CD4-positive, alpha-beta memory T cell (primary cell): ENCODE measurements at places on chromosomes 6 and 20.
A peak's percentile ranks its signal among the peaks of the same experiment; 100 is the strongest.

- DNase-seq = no peak
Measured at GRCh38 chr6:42103753-42104094, 38.7 kb downstream of the C6orf132 start.

DNA sequence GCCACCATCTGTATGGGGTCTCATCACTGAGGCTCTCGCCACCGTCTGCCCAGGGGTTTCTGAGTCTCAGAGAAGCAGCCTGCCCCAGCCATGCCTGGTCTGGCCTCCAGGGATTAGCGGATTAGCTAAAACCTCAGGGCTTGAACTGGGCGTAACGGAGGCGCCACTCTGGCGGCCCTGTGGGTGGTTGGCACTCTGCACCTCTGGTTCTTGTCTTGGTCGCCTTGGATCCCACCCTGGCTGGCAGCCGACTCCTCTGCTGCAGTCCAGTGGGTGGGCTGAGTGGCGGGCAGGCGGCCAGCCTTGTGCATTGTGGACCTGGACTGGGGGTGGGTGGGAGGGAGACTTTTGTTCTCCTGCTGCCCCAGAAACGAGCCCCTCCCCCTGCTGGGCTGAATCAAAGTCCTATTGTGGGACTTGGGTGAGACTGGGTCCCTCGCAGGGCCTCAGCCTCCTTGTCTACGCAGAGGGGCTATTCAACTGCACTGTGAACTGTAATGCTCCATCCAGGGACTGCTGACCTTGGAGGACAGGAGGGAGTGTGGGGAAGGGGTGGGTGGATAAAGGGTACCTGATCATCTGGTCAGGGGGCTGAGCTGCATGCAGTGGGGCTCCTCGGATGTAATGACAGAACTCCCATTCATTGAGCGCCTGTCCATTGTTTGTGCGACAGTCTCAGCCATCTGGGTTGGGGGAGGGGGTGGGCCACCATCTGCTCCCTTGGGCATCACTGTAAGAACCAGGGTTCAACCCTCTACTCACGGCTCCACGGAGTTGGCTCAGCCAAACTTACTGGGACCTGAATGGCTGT, 23.9 kb downstream of the SUN5 start:
- DNase-seq = no peak

DNA sequence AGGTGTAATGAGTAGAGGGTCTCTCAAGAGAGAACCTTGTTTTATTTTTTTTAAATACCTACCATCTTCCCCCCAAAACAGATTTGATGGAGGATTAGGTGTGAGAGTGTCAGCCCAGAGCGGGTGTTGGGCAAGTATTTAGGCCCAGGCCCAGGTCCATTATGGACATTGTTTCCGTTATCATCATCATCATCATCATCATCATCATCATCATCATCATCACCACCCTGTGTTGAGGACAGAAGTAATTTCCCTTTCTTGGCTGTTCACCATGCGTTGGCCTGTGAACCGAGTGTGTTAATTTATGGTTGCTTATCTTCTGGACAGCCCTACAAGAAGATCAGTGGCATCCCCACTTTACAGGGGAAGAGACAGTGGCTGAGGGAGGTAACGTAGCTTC, 28.6 kb downstream of the PSMF1 start:
- no peak for DNase-seq

DNA sequence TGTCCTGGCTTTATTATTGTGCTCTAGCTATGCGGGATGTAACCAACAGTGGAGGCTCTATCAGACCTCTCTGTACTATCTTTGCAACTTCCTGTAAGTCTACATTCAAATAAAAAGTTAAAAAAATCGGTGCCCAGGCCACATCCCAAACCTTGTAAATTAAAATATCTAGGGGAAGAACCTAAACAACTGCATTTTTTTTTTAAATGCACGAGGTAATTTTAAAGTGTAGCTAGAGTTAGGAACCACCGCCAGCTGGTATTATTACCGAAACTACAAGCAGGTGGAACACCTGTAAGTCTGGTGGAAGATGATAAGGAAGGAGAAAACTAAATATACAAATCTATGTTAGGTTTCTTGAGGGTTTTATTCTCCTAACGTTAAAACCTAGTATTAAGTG, 34.5 kb upstream of the ID4 start:
- DNase-seq = no peak

DNA sequence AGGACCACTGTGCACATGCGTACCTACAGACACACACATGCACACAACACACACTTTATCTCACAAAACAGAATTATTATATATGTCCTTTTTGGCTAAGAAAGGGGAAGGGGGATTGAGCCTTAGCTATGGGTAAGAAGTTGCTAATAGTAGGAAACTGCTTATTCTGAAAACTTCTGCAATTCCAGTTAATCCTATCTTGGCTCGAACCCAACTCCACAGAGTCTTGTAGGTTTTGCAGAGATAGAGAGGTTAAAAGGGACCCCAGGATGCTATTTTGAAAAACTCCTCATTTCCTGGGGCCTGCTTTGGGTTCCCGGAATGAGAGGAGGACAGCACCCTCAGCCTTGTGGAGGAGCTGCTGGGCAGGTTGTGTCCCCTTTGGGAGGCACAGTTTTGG, 233.8 kb downstream of the CLIC5 start:
- no peak for DNase-seq

GRCh38 chr6:96755096-96755495, 82.2 kb downstream of the GPR63 start:
- no peak for DNase-seq

DNA sequence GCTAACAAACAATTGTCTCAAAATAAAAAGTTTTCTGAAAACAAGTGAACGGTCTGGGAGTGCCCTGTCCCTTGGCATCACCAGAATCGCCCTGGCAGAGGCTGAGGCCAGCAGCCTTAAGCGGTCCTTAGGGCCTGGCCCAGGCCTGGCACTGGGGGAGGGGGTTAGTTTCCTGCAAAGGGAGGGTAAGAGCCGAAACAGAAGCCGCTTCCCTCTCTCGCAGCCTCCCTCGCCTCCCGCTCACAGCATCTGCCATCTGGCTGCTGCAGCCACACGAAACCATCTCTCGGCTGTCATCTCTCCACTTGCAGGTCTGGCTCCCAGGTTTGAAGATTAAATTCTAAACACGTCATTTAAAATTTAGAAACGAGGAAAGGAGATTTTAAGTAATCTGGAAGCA, 31.5 kb downstream of the PMEPA1 start:
- DNase-seq = no peak

GRCh38 chr6:156026486-156027247, 571.0 kb upstream of the NOX3 start:
- no peak for DNase-seq

DNA sequence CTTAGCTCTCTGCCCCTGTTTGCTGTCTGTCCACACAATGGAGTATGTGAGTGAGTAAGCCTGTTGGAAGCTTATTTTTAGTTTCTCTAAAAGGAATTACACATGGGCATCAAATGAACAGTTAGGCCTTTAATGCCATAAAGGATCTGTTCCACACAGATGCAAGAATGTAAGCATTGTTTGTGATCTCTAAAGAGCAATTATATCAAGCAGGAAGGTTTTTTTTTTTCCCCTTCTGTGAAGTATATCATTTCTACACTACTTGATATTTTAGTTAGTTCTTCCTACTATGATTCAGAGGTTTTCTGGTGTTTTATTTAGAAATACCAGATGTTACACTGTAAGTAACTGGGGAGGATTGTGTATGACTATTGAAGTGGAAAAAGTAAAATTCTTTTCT, 627.5 kb downstream of the COL12A1 start:
- no peak for DNase-seq

DNA sequence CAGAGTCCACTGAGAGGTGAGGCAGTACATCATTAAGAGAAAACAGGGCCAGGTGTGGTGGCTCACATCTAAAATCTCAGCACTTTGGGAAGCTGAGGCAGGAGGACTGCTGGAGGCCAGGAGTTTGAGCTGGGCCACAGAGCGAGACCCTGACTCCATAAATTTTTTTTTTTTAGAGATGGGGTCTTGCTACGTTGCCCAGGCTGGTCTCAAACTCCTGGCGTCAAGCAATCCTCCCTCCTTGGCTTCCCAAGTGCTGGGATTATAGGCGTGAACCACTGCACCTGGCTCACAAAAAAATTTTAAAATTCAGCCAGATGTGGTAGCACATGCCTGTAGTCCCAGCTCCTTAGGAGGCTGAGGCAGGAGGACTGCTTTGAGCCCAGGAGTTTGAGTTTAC, 17.3 kb downstream of the PPIL1 start:
- no peak for DNase-seq

- DNase-seq = no peak
Measured at GRCh38 chr6:69487688-69488087, 309.1 kb downstream of the LMBRD1 start.

DNA sequence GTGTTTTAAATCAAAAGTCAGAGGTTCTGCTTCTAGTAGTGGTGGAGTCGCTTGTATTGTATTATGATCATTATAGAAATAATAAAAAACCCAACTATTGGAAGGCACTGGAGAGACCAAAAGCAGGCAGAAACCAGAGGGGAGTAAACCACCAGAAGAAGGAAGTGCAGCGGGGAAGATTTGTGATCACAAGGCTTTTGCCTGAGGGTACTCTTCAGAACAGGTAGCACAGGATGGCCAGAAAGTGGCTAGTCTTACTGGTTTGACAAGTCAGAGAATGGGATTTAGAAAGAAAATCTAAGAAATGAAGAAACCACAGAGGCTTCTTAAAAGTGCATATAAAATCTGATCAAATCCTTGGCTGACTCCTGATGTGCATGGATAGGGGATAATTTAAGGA, 24.0 kb downstream of the MAPK13 start:
- DNase-seq = no peak

GRCh38 chr6:55227862-55228261, 53.5 kb downstream of the HCRTR2 start:
- no peak for DNase-seq

GRCh38 chr6:3561725-3562124, 104.9 kb upstream of the SLC22A23 start:
- no peak for DNase-seq

DNA sequence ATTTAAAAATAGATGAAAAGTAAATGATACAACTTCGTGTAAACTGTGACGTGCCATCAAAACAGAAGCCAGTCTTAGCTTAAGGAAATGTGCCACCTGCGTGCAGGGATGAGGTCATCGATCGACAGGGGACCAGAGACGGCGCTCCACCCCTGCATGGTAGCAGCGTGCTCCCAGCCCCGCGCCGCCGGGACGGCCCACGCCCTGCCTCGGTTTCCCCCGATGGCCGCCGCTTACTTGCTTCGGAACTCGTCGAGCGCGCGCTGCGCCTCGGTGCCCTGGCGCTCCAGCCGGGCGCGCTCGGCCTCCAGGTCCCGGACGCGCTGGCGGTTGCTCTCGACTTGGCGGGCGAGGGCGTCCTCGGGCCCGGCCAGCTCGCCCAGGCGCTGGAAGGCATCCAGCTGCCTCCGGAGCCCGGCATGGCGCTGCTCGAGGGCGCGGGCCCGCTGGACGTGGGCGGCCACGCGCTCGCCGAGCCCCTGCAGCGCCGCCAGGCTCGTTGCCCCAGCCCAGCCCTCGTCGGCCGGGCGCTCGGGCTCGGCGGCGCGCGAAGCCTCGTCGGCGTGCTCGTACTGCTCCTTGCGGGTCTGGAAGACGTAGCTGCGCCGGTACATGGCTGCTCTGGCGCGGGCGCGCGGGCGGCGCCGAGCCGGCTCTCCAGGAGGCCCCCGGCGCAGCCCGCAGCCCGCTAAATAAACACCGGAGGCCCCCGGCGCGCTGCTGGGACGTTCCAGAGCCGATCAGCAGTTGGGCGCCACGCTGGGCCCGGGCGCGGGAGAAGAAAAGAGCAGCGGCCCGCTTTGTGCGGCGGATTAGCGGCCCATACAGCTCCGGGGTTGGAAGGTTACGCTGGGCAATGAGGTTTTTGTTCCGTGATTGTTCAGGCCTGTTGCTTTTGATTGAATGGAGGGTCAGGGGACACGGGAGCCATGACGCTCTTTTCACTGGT, at the start of gene BFSP1:
BFSP1 (minus strand) TSS at position 664 of the 949 bp plus-strand sequence; CDS start at position 614, 50 bp downstream.
- peak; percentile 57 for DNase-seq

DNA sequence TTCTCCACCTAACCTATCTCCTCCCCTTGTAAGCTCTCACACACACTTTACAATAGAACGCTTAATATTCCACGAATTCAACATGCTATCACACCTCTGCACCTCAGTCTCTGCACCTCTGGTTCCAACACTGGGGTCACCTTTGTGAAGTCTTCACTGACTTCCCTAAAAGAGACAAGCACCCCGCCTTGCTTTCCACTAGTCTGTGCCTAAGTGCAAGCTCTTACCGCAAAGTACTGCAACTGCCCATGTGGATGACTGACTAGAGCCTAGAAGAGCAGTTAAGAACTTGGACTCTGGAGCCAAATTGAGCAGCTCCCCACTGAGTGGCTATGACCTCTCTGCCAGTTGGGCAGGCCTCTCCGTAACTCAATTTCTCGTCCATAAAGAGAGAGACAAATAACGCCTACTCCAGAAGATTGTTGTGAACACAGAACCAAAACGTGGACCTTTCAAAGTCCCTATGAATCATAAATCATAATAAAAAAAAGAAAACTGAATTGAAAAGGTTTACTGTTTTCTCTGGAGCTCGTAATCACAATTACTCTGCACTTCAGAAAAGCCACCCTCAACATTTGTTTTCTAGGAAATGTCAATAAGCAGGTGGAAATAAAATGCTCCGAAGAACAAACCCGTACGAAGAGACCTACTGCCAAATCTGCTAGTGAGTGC, 1.2 kb downstream of the IFNGR1 start:
- no peak for DNase-seq

GRCh38 chr6:137307163-137307854, 88.1 kb upstream of the IFNGR1 start:
- DNase-seq = no peak

- peak; percentile 3 for DNase-seq
Measured at GRCh38 chr20:10553326-10553984, 118.3 kb downstream of the SLX4IP start.

- no peak for DNase-seq
Measured at GRCh38 chr6:128421788-128422187, 98.6 kb downstream of the PTPRK start.

GRCh38 chr6:167303675-167304625, 12.8 kb downstream of the UNC93A start:
- DNase-seq = no peak

DNA sequence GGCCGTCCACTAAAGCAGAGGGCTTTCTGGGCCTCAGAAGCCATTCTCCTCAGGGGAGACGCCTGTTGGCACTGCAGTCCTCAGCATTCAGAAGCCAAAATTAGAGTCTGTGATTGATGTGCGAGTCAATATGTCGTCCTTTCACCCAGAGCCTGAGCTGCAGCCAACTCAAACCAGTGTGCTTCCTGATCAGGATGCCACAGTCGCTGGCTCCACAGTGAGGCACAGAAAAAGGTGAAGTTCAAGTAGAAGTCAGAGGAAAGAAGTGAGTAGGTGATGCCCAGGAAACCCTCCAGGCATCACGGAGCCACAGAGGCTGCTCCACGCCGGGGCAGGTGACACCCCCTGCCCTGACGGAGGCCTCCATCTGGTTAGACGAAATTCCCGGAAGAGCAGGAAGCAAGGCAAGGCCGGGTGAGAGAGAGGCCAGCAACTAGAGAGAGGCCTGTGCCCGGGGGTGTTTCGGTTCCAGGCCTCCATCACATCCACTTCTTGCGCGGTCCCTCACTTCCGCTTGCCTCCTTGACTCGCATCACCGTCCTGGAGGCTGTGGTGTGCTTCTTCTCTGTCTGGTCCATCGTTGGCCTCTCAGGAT, 177.7 kb upstream of the SNX9 start:
- no peak for DNase-seq
